ENCODE measurements at places on chromosomes 11 and 22.

- DNase-seq, result no peak
These were observed 20.0 kb downstream of the CALCB start for GRCh38 chr11:15093432-15093831.

GRCh38 chr22:46982635-46983034 lies 220.2 kb downstream of the TBC1D22A start:
- no peak for DNase-seq

GRCh38 chr11:128424851-128425285 lies 162.5 kb downstream of the ETS1 start:
- no peak for DNase-seq

DNA sequence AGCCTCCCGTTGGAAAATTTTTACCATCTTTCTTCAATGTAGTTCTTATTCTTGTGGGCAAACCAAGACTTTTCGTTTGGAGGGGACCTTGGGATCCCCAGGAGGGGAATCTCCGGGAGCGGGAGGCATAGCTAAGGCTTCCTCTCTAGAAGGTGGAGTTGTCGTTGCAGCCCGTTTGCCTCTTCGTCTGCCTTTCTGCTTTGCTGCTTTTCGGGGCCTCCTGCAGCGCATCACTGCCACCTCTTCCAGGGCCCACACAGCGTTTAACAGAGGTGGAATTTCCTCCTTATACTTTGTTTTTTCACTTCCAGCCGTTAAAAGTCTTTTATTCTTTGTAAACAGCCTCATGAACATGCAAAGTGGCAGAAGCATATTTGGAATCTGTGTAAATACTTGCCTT lies 3.5 kb upstream of the IFITM3 start:
- no peak for DNase-seq

GRCh38 chr22:28544431-28544868 lies 135.2 kb downstream of the TTC28 start:
- no peak for DNase-seq

- DNase-seq, result peak; percentile 43
These were observed 29.3 kb upstream of the TCF20 start for GRCh38 chr22:42299586-42300258.
